Ovary (tissue), 10 donors: ENCODE measurements at places on chromosomes 16 and 17. TPM values are rescaled to one million over a fixed set of nuclear protein-coding genes. Genes with fewer than 3 reads are reported as not detected.

- no peak for DNase-seq
Observed at GRCh38 chr16:4206680-4207079, 35.2 kb downstream of the SRL start.

GRCh38 chr16:27317738-27318391, 4.1 kb downstream of the IL4R start:
- DNase-seq = no peak

DNA sequence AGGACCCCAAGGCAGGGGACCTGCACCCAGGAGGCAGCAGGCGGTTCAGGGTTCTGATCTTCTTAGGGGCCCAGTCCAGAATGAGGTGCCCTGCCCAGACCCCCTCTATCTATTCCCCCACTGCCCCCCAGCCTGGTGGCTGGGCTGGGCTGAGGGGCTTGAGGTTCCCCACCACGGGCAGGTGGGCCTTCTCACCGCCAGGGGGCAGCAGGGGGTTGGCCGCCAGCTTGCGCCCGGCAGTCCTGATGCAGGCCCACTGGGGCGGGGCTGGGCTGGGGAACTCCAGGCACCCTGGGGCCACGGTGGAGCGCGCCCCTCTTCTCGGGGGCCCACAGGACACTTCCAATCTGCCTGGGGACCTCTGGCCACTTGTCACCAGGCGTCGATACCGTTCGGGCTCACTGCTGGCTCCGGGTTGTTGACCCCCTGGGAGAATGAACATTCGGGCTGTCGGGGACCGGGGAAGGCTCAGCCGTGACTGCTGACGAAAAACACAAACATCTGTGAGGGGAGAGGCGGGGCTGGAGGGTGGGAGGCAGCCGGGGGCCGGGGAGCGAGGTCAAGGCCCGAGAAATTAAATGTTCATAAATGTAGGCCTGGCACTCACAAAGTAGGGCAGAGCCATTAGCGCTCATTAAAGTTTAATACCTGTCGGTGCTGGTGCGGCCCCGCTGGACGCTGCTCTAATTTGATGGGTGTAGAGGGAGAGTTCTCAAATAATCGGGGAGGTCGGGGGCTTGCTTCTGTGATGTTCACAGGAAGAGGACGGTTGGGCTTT, 219.3 kb upstream of the GSE1 start:
- DNase-seq = peak; percentile 82

DNA sequence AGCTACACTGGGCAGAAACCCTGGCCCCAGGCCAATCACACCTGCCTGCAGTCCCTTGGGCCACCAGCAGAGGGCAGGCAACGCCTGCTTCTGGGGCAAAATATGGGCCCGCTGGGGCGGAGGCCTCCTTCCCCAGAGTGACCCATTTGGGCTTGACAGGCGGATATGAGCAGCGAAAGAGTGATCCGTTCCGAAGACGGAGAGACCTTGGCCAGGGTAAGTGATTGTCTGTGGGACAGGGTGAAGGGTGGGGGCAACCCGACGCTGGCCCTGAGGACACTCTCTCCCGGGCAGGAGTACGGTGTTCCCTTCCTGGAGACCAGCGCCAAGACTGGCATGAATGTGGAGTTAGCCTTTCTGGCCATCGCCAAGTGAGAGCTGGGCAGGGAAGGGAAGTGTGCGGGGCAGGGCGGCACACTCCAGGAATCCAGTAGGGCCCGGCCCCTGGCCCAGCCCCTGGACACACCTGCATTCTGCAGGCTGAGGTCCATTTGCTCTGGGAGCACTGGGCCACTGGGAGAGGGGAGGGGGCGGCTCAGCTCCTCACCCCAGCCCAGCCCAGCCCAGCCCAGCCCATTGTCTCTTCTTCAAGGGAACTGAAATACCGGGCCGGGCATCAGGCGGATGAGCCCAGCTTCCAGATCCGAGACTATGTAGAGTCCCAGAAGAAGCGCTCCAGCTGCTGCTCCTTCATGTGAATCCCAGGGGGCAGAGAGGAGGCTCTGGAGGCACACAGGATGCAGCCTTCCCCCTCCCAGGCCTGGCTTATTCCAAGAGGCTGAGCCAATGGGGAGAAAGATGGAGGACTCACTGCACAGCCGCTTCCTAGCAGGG, 3.5 kb upstream of the NHERF1 start:
- DNase-seq = peak; percentile 89

DNA sequence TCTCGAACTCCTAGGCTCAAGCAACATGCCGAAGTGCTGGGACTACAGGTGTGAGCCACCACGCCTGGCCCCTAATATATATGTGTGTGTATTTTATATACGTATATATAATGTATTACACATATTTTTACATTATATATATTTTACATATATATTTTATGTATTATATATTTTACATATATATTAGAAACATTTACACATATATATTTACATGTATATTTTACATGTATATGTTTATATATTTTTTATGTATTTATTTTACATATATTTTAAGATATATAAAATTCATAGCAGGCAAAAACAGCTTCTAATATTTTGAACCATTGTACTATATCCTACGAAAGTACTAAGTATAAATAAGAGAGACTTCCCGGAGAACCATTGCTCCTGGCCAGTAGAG, 455.1 kb downstream of the XYLT1 start:
- DNase-seq = no peak

DNA sequence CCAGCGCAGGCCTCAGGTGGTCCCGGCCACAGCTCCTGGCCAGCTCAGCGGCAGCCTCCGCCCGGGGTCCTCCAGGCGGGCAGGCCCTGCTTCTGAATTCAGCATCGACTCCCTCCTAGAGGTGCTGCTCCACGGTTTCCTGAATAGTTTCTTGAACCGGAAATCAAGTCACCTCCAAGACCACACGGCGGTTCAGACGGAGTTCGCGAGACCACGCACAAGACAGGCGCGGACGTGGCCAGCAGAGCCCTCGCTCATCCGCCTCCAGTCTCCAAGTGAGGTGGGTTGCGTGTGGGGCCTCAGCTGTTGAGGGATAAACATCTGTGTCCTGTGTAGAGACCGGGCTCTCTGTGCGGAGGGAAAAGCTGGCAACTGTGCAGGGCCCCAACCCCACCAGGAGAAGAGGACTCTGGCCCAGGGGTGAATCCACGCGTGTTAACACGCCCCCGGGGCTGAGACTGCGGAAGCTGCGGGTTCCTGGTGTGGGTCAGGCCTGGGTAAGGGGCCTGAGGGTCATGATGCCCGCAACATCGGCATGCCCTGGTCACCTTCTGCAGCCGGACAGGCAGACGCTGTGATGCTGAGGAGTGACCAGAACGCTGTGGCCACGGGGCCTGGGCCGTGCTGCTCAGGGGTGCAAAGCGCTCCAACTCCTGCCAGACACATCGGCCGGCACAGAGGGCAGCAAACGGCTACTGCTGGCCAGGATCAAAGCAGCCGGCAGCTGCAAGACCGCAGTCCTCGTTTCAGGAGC, 55.0 kb upstream of the METRNL start:
- DNase-seq = no peak

DNA sequence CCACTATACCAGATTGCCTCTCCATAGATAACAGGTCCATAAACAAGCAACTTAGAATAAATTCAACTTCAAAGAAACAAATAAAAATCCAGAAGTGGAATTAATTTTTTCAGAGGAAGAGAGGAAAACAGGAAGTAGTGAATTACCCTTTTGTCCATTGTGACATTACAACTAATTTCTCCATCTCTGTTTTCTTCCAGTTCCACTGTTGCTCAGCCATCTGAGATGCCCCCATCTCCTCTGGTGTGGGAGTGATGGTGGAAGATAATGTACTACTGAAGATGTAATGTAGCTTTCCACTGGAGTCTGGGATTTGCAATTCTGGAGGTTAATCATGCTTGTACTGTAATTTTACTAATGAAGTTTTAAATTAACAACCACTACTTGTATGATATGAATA, 124.6 kb upstream of the TMEM97 start:
- DNase-seq = no peak

DNA sequence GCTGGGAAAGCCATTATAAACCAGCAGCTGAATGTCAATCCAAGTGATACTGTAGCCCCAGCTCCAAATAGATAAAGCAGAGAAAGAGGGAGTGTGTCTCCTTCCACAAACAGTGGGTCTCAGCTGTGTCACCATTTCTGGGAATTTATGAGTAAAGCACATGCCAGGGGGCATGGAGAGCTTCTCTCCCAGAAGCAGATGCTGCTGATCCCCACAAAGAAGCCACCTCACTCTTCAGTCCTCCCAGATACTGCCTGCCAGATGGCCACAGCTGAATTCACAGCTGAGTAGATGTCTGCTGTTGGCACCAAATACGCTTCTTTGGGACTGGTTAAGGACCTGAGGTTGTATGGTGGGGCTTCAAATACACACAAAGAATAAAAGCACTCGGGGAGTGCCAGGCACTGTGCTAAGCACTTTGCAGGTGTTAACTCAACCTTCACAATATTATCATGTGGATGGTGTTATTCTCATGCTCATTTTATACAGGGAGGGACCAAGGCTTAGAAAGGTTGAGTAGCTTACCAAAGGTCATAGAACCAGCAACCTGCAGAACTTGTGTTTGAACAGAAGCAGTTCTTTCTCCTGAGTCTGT, 298.3 kb downstream of the CDH11 start:
- DNase-seq = no peak

- no peak for DNase-seq
Observed at GRCh38 chr17:38418693-38419507, 9.4 kb upstream of the ARHGAP23 start.

DNA sequence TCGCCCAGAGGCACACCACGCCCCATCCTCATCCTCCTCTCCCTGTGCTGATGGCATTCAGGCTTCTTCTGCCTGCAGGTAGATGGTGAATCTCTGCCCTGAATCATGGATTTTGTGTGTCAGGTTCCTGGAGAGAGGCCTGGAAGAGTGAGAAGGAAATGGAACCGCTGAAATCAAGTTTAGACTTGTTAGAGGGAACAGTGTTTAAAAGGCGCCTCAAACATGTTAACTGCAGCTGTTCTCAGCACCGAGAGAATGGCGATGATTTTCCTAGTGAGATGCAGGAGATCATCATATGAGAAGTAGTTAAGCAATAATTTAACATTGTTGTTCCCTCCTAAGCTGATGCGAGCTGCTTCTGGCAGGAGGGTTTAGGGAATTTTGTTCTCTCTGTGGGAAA, 744.4 kb upstream of the EEF2KMT start:
- DNase-seq = no peak

- DNase-seq = no peak
Observed at GRCh38 chr17:12492450-12492849, 173.2 kb upstream of the MYOCD start.

- DNase-seq = no peak
Observed at GRCh38 chr17:83199500-83200201, 120.2 kb downstream of the METRNL start.

The CD300A gene
- 1.7 TPM for total RNA-seq

The HS3ST3A1 gene
- total RNA-seq = 41.4 TPM

The MEIOB gene
- not detected for total RNA-seq
